ENCODE measurements at places on chromosomes 11 and 22. TPM values are rescaled to one million over a fixed set of nuclear protein-coding genes. Genes with fewer than 3 reads are reported as not detected.

- DNase-seq, result no peak
These were observed 65.7 kb upstream of the NUP50 start for GRCh38 chr22:45098056-45098455.

GRCh38 chr11:38208951-38209350 lies 1610.9 kb upstream of the RAG2 start:
- no peak for DNase-seq

The APOL4 gene
- total RNA-seq, result 0.45 TPM

The C11orf65 gene
- total RNA-seq, result 0.09 TPM
